ENCODE measurements at places on chromosomes 11 and 22. TPM values are rescaled to one million over a fixed set of nuclear protein-coding genes. Genes with fewer than 3 reads are reported as not detected.
A peak's percentile ranks its signal among the peaks of the same experiment; 100 is the strongest.

GRCh38 chr22:25202290-25202921 is 2.7 kb downstream of the CRYBB3 start:
- peak; percentile 82 for DNase-seq

GRCh38 chr22:24106385-24107381 is 74.6 kb upstream of the SUSD2 start:
- DNase-seq, result peak; percentile 71

- DNase-seq, result peak; percentile 27
Observed at GRCh38 chr11:27926981-27927481, 180.9 kb downstream of the KIF18A start.

GRCh38 chr22:25404928-25405816 is 159.3 kb upstream of the GRK3 start:
- peak; percentile 76 for DNase-seq

OR51B2 gene
- total RNA-seq, result not detected

Data from Karpas-422 (cell line).